ENCODE measurements at places on chromosomes 3 and 15.

DNA sequence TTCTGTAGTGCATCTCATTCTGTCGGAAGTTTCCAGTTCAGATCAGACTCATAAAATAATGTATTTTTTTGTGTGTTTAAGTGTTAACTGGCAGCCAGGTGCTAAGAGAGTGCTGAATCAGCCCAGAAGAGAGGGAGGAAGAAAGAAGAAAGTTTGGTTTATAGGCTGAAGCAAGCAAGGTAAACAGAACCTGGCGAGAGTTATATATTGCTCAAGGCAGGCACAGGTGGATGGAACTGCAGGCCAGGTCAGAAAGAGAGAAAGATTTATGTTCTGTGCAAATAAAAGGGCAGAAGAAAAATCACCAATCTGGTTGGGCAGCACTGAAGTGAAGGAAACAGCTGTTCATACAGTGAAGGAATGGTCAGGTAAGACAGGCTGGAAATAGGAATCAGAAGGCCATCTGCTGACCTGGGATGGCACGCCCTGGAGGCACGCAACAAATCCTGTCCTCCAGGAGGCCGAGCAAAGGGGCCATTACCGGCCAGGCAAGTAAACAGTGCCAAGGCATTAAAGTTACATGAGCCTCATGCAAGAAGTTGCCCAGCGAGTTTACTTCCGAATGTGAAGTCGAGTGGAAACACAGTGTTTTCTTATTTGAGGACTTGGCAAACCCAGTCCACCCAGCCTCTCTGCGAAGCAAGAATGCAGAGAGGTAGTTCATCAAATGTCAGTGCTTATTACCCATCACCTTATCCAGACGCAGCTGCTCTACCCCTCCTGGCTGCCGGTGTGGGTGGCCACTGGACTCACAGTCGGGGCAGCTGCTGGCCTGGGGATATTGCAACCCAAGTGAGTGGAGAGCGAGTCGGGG, 309.8 kb downstream of the VPS13C start:
- DNase-seq = peak; percentile 27

DNA sequence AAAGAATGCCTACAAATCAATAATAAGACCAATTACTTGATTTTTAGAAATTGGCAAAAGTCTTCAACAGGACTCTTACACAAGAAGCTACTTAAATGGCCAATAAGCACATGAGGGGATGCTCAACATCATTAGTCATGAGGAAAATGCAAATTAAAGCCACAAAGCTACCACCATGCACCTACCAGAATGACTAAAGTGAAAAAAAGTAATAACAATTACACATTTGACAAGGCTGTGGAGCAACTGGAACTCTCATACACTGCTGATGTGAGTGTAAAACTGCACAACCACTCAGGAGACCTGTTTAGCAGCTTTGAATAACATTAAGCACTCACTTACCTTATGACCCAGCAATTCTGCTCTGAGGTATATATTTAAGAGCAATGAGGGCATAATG, 68.4 kb downstream of the PPCDC start:
- no peak for DNase-seq

DNA sequence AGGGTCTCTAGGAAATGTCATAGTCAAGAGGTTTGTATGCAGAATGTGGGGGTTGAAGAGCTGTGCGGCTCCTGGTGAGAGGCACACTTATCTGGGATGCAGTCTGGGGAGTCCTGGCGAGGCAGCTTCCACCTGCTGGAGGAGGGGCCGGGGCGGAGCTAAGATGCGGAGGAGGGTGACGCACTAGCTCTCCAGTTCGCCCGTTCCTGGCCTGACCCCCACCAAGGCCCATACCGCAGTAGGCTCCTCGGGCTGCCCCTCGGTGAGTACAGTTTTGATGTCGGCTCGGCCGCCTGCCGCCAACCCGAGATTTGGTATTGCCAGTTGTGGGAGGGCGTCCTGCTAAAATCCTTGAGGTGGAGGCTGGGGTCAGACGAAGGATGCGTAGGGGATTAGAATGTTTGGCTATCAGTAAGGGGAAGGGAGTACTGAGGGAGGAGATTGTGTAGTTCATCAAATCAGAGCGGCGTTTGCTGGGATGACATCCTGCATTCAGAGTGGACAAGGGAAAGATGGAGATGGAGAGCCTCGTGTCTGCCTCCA, at the start of gene SCG5:
TSS of gene SCG5 (plus strand) at position 194 of the 543 bp plus-strand sequence. CDS start 1,883 bp downstream, outside the sequence.
- peak; percentile 67 for DNase-seq

DNA sequence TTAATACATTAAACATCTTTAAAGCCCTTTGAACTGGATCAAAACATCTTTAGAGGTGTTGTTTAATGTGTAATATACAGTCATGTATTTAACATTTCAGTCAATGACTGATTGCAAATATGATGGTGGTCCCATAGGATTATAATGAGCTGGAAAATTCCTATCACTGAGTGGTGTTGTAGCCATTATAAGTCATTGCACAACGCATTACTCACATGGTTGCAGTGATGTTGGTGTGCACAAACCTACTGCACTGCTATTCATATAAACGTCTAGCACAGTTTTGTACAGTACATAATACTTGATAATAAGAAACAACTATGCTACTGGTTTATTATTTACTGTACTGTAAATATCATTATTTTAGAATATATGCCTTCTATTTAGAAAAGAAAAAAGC, 75.6 kb downstream of the DTWD1 start:
- DNase-seq = no peak

GRCh38 chr3:196537319-196537984, 22.3 kb upstream of the SMCO1 start:
- DNase-seq = peak; percentile 56

- DNase-seq = no peak
These were observed 71.7 kb upstream of the ARL6 start for GRCh38 chr3:97692831-97693230.

DNA sequence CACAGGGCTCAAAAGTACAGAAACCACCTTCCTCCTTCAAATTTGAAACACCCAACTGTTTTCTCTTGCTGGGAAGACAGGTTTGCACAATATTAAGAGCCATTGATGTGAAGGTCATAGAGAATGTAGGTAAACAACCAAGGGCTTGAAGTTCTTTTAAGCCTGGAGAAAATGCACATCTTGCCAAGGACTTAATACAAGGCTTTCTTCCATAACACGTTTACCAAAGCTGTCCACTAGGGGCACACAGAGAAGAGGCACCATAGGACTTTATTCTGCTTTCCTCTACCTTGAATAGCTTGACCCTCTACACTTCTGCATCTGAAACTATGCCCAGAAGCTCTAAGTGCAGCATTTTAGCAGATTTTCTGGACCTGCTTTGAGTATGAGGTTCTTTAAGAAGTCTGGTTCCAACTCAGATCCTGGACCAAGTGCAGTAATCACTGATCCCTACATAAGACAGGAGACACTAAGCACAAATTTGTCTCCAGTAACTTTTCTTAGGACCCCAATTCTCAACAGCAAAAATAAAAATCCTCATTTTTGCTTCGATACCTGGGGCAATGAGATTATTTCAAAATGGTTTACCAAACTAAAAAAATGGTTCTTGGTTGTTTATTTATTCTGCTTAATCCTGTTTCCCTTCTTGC, 138.0 kb downstream of the FBN1 start:
- DNase-seq = peak; percentile 42

- DNase-seq = no peak
These were observed 19.8 kb downstream of the LARP6 start for GRCh38 chr15:70833861-70834765.

DNA sequence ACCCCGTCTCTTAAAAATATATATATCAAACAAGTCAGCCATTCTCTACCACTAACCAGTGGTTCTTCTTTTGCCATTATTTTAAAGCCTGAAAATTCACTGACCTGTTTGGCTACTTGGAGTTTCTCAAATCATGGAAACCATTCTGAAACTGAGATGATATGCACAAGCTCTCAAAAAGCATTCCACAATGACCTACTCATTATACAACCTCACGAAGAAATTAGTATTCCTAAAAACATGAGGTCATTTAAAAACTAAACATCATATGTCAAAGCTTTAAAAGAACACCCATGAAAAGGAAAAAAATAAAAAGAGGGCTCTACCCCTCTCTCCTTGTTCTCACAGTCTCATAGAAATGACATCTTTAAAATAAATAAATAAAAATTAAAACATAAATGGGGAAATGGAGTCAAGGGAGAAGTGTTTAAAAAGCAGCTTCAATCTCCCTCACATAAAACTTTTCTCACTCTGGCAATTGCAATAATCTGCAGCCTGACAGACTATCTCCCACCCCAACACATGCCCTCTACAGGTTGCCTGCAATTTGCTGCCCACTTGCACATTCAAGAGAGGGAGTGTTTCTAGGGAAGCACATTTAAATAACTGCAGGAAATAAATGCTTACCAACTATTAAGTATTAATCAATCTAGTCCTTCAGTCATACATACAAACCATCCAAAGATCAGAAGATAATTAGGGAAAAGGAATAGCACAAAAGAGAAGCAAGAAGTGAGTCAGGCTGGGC, 73.3 kb downstream of the TRANK1 start:
- no peak for DNase-seq

- DNase-seq = no peak
These were observed 27.7 kb upstream of the SSR3 start for GRCh38 chr3:156582532-156583183.

GRCh38 chr3:186653080-186653707, 12.6 kb upstream of the HRG start:
- DNase-seq = peak; percentile 36

GRCh38 chr15:50810128-50810527, 44.6 kb upstream of the SPPL2A start:
- DNase-seq = no peak

DNA sequence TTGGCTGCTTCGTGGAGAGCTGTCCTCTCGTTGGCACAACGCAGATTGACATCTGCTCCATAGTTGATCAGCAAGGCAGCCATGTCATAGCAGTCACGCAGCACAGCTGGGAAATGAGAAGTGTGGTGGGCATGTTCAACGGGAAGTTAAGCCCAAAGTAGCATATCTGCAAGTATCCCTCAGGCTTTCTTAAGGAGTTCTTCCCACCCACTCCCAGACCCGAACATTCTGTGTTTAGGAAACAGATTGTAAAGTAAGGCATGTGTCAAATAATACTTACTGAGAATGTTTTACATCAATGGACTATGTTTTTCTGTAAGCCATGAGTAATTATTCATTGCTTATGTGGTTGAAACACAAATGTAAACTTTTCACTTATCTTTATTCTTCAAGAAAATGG, 9.2 kb downstream of the ASB14 start:
- DNase-seq = no peak

- peak; percentile 83 for DNase-seq
These were observed 42.0 kb downstream of the UMPS start for GRCh38 chr3:124772081-124772831.

DNA sequence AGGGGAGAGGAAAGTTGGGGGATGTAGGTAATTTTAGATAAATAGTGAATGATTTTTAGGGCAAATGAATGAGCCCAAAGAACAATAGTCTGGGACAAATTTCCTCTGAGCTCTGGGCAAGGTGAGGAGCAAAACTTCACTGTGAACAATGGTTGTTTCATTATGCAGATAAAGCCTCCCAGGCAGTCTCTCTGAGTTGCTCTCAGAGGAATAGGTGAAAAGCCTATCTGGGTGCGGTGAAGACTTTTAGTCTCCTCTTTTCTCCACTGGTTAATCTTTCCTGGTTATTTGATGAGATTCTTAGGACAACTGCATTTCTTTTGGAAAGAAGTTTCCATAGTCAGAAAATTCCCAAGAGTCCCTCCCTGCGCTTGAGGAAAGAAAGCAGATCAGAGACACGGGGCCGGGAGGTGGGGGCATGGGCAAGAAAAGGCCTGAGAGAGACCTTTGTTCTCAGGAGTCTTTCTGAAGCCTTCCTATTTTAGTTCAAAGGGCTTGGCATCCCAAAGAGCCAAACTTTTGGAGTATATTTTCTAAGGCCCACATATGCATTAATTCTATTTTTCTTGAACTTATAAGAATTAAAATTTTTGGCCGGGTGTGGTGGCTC, 353.6 kb upstream of the SLCO3A1 start:
- no peak for DNase-seq

- peak; percentile 79 for DNase-seq
These were observed 118.8 kb downstream of the SRGAP3 start for GRCh38 chr3:9130345-9131305.

DNA sequence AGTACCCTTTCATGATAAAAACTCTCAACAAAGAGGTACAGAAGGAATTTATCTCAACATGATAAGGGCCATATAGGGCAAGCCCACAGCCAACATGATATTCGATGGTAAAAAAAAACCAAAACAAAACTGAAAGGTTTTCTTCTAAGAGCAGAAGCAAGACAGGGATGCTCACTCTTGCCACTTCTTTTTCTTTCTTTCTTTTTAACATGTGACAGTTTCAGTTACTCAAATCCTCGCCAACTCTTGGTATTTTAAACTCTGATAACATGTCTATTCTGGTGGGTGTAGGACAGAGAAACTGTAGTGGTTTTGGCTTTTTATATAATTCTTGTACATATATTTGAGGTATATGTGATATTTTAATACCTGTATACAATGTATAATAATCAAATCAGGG, 74.0 kb upstream of the NMNAT3 start:
- DNase-seq = no peak

DNA sequence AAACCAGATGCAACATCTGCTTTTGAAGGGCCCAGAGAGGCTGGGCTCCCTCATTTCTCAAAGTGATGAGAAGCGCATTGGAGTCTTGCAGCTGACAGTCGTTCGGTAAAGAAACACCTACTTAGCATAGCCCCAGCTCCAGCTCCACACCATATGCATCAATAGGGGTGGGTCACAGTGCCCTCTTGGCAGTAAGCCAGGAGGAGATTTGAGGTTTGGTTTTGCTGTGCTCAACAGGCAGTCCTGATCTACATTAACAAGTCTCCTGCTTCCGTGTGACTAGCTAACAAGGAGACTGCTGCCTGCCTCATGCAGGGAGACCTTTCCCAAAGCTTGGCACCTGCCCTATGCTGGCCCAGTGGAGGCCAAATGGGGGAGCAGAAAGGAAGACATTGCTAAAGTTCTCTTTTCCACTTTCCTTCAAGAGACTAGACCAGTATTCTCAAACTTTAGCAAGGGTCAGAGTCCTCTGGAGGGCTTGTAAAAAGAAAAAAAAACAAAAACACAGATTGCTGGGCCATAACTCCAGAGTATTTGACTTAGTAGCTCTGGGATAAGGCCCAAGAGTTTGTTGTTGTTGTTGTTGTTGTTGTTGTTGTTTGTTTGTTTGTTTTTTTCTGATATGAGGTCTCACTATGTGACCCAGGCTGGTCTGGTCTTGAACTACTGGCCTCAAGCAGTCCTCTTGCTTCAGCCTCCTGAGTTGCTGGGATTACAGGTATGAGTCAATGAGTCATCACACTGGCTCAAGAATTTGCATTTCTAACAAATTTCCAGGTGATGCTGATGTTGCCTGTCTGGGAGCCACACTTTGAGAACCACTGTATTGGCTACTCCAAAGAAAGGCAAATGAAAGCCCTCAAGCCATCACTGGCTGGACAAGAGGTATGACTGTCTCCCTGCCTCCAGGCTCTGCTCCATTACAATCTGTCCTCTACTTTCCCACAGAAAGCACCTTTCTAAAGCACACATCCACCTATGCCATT, 294.9 kb downstream of the RORA start:
- DNase-seq = no peak

DNA sequence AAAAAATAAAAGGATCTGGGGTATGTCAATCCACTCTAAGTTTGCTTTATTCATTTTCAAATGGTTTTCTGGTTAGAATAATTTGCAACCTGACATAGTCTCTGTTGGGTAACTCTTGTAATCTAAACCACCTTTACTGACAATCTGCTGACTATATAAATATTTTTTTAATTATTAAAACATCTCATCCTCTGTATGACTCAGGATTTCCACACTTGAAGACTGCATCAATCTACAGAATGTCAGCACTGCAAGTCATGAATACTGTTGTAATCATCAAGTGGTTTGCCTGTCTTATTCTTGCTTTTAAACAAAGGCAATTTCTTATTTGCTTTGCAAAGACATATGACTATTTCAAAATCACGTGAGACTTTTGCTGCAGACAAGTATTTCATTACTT, 42.1 kb downstream of the VGLL3 start:
- no peak for DNase-seq

- DNase-seq = no peak
These were observed 83.8 kb upstream of the FNDC3B start for GRCh38 chr3:171955598-171955997.

Data from SK-N-SH (cell line).